ENCODE measurements at places on chromosomes 1 and 21.

GRCh38 chr1:23563755-23564374, 4.6 kb upstream of the ID3 start:
- no peak for DNase-seq

GRCh38 chr1:41875487-41875886, 43.2 kb downstream of the HIVEP3 start:
- DNase-seq, result no peak

DNA sequence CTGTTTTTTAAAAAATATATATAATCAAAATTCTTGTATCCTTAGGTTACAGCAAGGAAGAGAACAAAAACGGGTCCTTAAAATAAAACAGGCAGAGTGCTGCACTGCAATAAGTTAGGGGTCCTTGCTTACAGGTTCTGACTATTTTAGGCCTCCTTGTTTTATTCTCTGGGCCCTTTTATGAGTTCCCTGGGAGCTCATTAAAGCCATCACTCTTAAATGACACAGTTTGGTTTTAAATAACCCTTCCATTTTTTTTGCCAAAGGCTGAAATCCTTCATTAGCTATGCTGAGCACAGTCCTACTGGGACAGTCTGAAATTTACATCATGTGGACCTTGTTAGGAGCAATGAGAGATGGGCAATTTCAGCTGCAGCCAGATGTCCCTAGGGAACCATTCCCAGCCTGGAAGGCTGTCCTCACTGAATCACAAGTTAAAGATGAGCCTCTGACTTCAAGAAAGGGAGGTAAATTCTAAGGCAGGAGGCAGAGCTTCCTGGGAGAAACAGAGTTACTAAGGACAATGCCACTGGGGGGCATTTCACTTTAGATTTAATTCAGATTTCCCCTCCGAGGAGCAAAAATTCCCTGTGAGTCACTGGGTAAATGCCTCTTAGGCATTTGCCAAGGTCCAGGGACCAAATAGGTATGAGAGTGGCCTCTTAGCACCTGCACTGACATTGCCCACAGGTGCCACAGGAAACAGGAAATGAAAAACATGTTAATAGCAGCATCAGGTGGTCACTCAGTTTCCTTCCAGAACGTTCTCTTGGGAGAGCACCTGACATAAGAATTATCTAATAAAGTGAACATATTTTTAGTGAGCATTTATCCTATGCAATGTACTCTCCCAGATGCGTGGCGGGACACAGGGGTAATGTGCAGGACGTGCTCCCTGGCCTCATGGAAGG, 3.8 kb upstream of the MUL1 start:
- peak; percentile 69 for DNase-seq

GRCh38 chr1:56578138-56578962, 1.0 kb downstream of the PLPP3 start:
- peak; percentile 40 for DNase-seq

DNA sequence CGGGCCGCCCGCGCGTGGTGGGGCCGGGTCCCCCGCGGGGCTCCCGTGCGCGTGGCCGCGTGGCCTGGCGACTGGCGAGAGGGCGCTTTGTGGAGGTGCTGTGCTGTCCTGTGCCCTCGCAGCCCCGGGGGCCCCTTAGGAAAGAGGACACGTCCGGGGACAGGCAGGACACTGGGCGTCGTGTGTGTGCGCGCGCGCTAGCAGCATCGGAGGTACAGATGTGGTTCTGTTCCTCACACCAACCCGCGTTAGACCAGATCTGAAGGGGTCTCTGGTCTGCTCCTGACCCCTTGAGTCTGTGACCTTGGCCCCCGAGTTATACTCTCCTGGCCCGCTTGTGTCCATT, 489 bp downstream of the ACTN2 start:
- no peak for DNase-seq

DNA sequence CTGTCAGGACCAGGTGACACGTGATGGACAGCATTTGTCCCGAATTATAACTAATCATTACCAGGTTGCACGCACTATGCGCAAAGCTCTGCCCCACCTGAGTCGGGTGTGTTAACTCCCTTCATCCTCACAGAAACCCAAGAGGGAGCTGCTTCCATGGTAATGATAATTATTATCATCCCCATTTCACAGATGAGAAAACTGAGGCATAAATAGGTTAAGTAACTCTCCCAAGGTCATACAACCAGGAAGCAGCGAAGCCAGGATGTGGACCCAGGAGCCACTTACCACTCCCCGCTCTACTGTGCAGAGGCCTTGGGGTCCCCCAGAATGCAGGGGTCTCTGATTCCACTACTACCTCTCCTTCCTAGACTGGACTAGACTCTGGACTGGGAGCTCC, 76.7 kb upstream of the TARDBP start:
- DNase-seq, result no peak

- no peak for DNase-seq
Measured at GRCh38 chr1:40954626-40955025, 24.9 kb upstream of the CTPS1 start.

- DNase-seq, result peak; percentile 25
Measured at GRCh38 chr1:178727014-178727895, 2.2 kb downstream of the RALGPS2 start.

GRCh38 chr1:240946926-240947325, 335.0 kb upstream of the GREM2 start:
- DNase-seq, result peak; percentile 62
